ENCODE measurements at places on chromosomes 7 and 10.
A peak's percentile ranks its signal among the peaks of the same experiment; 100 is the strongest.

GRCh38 chr10:4825868-4826791 is at the start of gene AKR1E2:
Gene AKR1E2, plus strand, starts transcription at chr10:4826207. Its CDS starts 118 bp downstream, at chr10:4826325.
- DNase-seq, result peak; percentile 65

DNA sequence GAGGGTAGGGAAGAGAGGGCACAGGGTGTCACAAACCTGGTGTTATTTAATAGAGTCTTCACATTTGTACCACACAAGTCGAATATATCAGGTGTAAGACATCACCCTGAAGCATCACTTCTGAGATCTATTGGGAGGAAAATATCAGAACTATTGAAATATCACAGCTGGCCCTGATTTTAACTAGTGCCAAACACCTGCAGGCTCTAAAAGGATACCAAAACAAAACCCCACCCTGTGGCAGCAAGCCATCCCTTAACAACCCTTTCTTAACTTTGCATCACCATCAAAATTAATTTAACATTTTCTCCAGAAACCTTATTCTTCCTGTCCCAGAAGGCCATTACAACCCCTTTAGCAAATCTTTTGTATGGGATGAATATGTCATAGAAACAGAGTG is 365.4 kb downstream of the SUGCT start:
- no peak for DNase-seq

DNA sequence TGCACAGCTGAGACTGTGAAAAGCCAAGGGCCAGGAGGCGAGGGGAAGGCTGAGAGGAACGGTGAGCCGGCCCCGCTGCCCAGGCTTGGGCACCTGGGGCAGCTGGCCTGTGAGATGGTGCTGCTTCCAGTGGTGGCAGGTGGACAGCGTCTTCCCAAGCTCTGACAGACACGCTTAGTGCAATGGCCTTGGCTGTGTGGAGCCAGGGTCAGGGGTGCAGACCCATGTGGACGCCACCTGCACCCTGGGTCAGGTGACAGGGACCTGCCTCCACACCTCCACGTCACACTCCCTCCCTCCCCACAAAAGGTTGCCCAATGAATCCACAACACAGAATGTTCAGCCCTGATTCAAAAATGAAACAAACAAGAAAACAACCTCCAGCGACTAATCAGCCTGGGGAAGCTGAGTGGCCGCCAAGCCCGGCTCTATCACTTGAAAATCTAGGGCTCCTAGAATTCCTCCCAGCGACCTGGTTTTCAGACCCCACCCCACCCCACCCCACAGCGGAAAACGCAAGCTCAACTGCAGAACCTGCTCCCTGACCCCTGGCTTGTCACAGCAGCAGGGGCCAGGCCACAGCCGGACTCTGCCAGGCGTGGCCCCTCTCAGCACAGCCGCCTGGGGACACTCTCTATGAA is 54.3 kb downstream of the PRKAG2 start:
- DNase-seq, result no peak

DNA sequence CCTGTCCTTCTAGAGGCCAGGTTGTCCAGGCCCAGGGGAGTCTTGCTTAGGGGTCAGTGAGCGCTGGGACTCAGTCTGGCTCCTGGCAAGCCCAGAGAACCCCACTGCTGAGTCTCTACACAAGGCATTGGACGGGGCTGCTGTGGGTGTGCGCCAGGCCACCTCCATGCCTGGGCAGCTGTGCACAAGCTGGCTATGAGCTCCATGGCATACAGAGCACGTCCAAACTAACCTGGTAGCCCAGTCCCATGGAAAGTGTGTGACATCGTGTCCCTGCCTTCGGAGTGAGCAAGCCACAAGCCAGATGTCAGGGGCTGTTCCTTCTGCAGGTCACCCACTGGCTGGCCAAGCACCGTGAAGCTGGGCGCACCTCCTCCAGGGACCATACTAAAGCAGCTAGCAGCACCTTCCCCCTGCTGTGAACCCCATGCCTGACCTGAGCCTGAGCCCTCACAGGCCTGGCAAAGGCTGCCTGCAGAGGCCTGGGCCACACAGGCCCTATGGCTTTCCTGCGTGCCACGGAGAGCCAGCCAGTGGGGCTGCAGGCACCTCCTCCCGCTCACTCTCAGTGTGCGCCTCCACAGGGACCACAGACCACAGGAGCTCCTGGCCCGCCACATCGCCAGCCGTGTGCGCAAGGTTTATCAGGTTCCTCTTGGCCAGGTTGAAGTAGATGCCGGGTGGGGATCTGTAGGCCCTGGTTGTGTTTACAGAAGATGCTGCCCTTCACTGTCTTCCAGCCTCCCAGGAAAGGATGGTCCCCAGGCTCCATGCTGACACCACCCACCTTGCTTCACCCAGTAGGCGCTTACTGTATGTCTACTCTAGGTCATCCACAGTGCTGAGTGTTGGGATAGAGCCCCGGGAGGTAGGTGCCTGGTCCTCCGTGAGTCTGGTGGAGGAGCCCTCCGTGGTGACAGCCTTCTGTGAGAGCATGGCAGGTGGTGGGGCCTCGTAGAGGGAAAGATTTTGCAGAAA is 219.7 kb downstream of the EBF3 start:
- DNase-seq, result no peak

DNA sequence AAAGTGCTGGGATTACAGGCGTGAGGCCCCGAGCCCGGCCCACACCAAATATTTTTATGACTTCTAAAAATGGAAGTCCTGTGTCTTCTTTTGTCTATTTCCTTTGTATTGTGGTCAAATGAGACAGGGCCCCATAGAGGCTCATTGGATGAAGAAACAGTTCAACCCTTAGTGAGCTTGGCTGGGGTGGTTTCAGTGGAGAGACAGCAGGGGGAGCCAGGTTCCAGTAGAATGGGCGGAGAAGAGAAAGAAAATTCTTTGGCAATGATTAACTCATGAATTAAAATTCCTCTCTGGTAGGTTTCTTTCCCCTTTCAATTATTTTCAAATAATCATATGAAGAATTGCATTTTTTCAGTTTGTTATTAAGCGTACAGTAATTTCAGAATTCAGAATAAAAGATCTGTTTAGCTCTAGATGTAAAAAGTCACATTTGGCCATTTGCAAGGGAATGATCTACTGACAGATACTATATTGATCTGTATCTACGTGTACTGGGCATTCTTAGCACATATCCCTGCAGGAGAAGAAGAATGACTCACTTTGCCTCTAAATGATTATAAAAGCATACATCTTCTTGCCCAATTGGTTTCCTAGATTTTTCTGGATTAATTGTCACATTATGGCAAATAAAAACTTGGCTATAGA is 43.2 kb downstream of the PNLIPRP3 start:
- no peak for DNase-seq

DNA sequence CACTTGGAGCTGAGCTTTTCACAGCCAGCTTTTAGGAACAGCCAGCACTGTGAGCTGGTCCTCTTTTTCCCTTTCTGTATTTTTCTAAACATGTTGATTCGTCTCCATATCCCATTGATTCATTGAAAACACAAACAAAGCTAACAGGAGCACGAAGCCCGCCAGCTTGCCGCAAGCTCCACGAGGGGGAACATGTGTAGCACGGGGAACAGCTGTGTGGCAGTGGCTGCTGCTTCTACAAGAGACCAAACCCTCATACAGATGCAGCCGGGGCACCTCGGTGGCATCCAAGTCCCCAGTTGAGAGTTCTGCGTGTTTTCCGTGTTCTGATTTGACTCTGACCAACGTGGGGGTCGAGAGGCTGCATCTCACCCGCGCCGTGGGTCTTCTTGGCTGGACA is 80.8 kb upstream of the SH2B2 start:
- no peak for DNase-seq
